ENCODE measurements at places on chromosomes 3 and 15.

GRCh38 chr3:57444469-57444868 is 99.7 kb downstream of the DNAH12 start:
- no peak for DNase-seq

DNA sequence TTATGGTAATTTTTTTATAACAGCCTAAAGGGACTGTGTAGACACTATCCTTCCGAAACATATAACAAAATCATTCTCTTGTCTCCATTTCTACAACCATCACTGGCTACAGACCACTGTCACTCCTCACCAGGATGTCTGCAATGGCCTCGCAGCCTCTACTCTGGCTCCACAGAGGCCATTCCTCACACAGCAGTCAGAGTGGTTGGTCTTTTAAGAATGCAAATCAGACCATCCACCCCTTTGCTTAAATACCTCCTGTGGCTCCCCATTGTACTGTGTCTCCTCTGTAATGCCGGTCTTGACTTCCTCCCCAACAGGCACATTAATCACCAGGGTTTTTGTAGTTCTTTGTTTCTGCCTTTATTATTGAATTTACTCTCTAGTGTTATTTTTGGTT is 344.8 kb downstream of the ERC2 start:
- DNase-seq, result no peak

DNA sequence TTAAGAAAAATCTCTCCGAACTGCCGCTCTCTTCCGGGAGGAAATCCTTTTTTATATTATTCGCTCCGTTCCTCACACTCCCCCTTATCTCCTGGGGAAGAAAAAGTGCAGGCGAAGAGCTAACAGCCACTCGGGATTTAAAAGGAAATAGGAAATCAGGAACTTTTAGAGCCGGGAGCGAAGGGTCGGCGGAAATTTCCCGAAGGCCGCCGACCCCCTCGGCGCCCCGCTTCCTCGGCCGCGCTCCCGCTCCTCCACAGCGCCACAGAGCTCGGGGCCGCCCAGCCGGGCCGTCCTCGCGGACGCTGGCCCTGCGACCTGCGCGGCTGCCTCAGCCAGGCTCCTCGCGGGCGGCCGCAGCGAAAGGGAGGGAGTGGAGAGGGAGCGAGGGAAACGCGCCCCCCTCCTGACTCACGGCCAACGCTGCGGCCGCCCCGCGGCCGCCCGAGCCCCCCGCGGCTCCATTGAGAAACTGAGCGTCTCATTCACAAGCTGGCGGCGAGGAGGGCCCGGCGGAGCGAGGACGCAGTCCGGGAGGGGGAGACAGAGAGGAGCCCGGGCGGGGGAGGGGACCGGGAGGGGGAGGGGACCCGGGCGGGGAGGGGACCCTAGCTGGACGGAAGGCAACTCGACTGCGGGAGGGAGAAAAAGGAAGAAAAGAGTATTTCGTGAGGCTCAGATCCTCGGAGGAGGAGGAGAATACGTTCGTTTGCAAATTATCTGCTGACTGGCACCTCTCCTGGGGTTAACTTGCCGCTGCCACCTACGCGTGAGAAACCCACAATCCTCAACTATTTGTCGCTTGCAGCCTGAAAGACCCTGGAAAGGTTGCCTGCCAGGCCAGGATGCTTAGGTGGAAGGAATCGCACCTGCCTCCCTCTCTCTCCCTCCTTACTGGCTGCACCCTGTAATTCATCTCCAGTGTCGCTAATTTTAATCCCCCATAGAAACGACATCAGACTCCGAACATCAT is at the start of gene PTPN9:
PTPN9 (minus strand) TSS at position 368 of the 973 bp plus-strand sequence. CDS start 539 bp downstream, outside the sequence.
- DNase-seq, result peak; percentile 56

- DNase-seq, result no peak
Measured at GRCh38 chr15:39438799-39439592, 141.9 kb upstream of the THBS1 start.

DNA sequence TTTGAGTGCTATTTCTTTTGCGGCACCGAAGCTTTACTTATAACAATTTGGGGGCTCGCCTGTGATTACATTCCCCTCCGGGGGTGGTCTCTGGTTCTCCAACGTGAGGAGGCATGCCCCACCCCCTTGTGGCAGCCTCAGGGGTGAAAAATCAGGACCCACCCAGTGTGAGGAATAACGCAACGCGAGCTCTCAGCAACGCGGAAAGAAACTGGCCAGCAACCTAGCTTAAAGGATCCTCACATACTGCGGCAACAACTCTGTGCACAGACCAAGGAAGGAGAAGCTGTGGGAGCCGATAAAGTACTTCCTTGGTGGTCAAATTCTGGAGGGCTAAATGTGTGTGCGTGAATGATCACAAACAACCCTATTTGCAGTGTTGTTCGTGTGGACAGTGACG is 5.8 kb downstream of the IQCF1 start:
- DNase-seq, result no peak

DNA sequence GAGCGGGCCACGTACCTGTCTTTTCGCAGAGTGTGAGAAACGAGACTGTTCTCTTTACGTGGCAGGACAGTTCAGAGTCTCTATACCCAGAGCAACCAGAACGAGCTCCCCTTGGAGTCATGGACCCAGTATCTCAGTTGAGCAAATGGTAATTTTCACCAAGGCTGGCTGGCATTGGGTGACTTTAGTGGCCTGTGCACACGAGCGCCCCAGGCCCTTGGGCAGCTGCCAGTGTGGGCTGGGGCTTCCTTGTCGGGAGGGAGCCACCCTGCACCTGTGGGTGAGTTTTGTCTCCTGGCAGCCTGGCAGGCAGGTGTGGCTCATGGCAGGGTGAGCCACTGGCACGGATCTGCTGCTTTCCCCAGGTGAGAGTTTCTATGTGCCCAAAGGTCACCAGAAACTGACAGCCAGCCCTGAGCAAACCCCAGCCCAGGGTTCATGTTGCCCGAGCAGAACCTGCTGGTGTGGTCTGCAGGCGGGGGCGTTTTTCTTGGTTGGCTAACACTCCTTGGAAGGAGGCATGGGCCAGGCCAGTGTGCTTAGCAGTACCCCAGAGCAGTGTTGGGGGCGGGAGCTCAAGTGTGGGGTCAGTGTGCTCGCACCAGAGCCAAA is 135.0 kb downstream of the TJP1 start:
- no peak for DNase-seq

GRCh38 chr15:100116416-100117190 is 225.2 kb downstream of the ADAMTS17 start:
- DNase-seq, result no peak

- no peak for DNase-seq
Measured at GRCh38 chr3:10513306-10513705, 7.9 kb upstream of the ATP2B2 start.

DNA sequence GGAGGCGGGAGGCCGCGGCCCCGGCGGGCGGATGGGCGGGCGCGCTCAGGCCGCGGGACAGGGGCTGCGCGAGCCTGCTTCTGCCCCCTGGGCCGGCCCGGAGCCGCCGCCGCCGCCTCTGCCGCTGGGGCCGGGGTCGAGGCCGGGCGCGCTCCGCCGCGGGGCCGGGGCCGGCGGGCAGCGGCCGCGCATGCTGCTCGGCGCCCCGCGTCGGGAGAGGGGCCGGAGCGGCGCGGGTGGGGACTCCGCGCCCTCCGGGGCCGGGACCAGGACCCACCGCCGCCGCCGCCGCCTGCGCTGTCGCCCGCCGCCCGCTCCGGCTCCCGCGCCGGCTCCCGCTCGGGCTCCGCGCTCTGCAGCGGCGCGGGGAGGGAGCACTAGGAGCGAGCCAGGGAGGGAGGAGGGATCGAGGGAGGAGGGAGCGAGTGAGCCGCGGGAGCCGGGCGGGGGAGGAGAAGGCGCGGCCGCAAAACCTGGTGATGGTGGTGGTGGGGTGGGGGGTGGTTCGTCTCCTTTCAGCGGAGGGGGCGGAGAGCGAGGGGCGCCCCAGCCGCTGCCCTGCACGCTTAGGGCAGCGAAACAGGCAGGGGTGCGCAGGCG is at the start of gene LINGO1:
LINGO1 (minus strand) TSS at position 379 of the 600 bp plus-strand sequence. CDS start 597 bp downstream, outside the sequence.
- no peak for DNase-seq

DNA sequence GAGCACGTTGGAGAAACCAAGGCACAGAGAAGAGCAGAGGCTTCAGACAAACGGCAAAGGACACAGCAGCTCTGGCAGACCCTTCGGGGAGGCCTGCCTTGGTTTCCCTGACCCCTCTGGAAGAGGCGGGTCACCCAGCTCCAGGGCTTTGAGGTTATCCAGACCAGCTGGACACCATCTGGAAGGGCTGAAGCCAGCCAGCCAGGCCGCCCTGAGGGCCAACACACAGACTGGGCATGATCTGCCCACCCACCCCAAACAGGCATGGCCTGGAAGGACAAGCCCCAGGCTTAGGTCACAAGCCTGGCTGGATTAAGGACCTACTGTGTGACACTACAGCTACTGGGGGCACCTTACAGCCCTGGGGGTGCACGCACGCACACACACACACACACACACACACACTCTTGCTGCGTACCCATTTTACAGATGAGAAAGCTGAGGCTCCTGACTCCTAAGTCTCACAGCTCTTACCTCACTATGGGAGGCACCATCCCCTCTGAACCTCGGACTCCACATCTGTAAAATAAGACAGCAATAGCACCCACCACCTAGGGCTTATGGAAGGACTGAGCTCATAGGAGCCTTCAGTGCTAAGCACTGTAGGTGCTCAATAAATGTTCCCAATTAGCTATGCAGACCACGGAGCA is 10.8 kb downstream of the PLXND1 start:
- DNase-seq, result no peak

- no peak for DNase-seq
Measured at GRCh38 chr3:153090973-153091372, 71.1 kb upstream of the RAP2B start.

GRCh38 chr15:77904436-77904821 is 173.1 kb downstream of the TBC1D2B start:
- DNase-seq, result no peak

DNA sequence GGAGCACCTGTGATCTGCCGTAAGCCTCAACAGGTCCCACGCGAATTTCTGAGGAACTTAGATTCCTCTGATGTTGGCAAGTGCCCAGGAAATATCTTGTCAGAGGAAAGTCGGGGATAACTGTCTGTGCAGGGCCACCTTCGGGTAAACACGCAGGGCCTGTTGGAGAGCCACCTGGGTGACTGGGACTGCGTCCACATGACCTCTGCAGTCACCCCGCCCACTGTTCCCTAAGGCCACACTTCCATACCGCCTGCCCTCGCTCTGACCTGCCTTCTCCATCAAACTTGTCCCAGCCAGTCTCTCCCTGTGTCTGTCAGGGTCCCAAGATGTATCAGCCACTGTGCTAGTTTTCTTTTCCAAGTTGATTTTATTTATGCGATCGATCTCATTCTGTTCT is 28.7 kb downstream of the BFSP2 start:
- DNase-seq, result no peak

DNA sequence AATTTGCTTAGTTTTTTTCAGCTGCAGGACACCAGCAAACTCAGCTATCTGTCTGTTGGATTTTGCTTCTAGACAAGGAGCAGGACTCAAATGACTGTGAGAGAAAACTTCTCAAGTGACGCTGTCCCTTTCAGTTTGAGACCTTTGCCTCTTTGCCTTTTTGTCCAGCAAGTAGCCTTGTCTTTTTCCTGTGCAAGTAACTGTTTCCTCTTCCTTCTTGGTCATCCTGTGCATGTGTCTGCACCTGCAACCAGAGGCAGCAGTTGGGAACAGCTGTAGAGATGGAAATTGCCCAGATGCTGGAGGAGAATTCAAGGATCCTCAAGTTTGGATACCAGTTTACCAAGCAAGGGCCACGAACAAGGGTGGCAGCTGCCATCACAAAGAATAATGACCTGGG is 23.3 kb upstream of the TMOD3 start:
- DNase-seq, result no peak

DNA sequence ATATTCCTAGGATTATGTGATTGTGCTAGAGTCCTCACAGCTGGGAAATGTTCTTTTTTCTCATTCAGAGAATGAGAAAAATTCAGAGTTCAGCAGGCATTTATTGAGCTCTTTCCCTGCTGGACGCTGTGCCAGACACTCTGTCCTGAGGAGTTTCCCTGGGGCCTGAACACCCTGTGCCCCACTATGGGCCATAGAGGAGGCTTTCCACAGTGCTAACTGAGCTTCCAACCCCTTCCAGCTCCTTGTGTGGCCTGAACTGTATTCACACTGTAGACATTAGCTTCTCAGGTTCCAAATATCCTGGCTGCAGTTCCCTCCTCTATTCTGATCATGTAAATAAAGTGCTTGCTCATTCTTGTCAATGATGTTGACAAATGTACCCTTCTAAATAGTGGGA is 10.0 kb downstream of the ABHD2 start:
- no peak for DNase-seq

- no peak for DNase-seq
Measured at GRCh38 chr15:98881526-98882520, 125.8 kb downstream of the PGPEP1L start.

GRCh38 chr3:57682284-57682683 is 10.6 kb downstream of the DENND6A start:
- no peak for DNase-seq

DNA sequence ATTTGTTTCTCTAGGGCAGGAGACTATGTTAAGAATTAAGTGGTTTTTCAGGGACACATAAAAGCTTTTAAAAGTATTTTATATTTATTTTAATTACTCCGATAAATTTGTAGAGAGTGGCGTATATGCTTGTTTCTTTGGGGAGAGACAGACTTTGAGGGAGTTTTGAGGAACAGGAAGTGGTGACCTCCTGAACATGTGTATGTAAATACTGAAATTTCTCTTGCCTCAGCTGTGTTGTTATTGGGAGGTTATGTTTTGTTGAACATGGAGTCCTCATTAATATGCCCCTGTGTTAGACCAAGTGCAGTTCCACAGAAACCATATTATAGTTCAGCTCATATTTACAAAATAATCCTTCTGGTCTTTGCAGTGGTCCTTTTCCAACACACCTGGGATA is 41.8 kb upstream of the UTS2B start:
- DNase-seq, result no peak

GRCh38 chr15:35654332-35654731 is 108.4 kb upstream of the DPH6 start:
- DNase-seq, result no peak

DNA sequence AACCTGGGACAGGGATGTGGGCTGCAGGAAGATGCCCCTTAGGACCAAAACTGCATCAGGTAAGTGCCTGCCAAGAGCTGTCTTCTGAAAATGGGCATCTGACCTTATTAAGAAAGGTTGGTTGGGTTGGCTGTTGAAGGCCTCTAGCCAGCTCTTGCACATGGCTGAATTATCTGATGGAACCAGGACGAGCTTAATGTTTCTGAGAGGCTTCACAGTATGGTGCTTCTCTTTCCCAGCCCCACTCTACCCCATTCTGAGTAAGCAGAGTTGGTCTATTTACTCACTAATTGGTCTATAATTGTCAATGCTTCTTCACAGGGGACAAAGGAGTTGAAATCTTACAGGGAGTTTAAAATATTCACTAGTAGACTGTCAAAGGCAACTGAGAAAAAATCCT is 48.4 kb downstream of the DTWD1 start:
- DNase-seq, result no peak

DNA sequence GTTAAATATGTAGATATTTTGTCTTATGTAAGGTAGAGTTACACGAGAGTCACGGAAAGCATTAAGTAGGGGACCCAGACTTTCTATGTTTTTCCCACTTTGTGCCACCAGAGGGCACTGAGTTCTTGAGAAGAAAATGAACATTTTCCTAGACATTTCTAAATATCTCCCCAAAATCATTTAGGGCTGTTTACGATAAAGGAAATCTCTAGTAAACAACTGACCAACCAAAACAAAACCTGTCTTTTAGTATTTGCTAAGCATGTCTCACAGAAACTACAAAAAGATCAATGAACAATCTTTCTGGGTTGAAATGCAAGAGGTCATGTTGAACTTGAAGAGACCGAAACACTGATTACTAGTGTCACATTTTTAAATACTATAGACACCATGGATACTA is 16.1 kb downstream of the POU1F1 start:
- DNase-seq, result peak; percentile 54
